ENCODE measurements at places on chromosomes 3 and 15. TPM values are rescaled to one million over a fixed set of nuclear protein-coding genes. Genes with fewer than 3 reads are reported as not detected.

Gene IL20RB
- 0.99 TPM for total RNA-seq

Gene NANOGP8
- total RNA-seq, result not detected

Gene FOXB1
- not detected for total RNA-seq

Gene ANKRD63
- 0.20 TPM for total RNA-seq

Gene GXYLT2
- total RNA-seq, result 1.0 TPM
